Gastroesophageal sphincter (tissue), 4 donors: ENCODE measurements at places on chromosomes 11 and 22. TPM values are rescaled to one million over a fixed set of nuclear protein-coding genes. Genes with fewer than 3 reads are reported as not detected.

VSIG10L2 gene
- total RNA-seq, result not detected

CLTCL1 gene
- 5.7 TPM for total RNA-seq

LINC01488 gene
- total RNA-seq, result not detected

GNG3 gene
- total RNA-seq, result not detected

PATE2 gene
- not detected for total RNA-seq

OLFML1 gene
- 3.4 TPM for total RNA-seq

F2 gene
- total RNA-seq, result not detected

CCDC73 gene
- not detected for total RNA-seq

YWHAH gene
- total RNA-seq, result 127 TPM

CYB5R2 gene
- total RNA-seq, result 2.1 TPM

FGF4 gene
- not detected for total RNA-seq

AQP11 gene
- total RNA-seq, result 1.5 TPM

CSF2RB gene
- 3.8 TPM for total RNA-seq

TNNT3 gene
- total RNA-seq, result 2.4 TPM

ANO3 gene
- total RNA-seq, result not detected

OR5I1 gene
- total RNA-seq, result not detected
